ENCODE measurements at places on chromosomes 3 and 15.

GRCh38 chr15:51093839-51094605 is 684 bp downstream of the TNFAIP8L3 start:
- DNase-seq: no peak

DNA sequence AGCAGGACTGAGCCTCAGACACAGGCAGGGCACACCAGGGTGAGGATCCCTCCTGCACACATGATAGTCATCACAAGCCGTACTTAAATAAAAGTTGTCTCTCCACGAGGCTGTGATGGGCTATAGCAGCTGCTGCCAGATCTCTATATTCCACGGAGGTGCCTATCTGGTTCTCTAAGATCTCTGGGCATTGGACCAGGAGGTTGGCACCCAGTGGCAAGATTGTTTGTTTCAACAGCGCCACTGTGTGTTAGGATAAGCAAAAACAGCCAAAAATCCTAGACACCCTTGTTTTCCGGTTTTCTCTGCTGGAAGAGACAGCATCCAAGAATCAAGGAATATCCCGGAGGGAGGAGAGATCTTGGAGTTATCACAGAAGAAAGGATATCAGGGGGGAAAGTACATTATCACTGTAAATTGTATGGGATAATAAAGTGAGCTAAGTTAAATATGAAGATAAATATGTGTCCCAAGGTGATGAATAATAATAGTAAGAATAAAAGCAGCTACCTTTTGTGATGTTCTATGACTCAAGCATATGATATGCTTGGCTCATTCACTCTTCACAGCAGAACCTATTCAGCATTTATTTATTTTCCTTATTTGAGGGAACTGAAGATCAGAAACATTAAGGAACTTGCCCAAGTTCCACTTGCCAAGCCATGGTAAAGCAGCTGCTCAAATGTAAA is 90.6 kb upstream of the AKAP13 start:
- no peak for DNase-seq

DNA sequence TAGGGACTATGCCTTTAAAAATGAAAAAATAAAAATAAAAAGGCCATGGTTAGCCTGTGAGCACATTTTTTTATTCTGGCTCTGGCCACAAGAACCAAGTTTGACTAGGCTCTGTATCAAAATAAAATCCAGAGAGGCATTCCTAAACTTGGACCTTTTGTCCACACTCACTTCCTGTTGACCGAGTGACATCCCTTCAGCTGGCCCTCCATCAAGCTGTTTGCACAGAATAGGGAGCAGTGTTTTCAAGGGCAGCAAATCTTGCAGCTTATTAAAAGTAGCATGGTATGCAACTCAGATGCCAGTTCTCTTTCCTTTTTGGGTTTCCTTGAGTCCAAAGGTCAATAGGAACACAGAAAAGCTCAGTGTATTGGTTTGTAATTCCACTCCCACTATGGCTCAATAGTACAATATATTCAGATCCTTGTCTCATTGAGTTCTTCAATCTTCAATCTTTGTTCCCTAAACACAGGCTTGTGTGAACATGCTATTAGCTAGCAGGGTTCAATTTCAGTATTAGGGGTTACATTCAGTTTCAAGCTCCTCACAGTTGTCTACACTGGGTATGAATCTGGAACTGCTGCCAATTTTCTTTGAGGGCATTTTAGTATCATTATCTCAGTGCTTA is 244.5 kb downstream of the RBMS3 start:
- no peak for DNase-seq

- no peak for DNase-seq
Observed at GRCh38 chr3:74506246-74506645, 108.2 kb downstream of the CNTN3 start.

DNA sequence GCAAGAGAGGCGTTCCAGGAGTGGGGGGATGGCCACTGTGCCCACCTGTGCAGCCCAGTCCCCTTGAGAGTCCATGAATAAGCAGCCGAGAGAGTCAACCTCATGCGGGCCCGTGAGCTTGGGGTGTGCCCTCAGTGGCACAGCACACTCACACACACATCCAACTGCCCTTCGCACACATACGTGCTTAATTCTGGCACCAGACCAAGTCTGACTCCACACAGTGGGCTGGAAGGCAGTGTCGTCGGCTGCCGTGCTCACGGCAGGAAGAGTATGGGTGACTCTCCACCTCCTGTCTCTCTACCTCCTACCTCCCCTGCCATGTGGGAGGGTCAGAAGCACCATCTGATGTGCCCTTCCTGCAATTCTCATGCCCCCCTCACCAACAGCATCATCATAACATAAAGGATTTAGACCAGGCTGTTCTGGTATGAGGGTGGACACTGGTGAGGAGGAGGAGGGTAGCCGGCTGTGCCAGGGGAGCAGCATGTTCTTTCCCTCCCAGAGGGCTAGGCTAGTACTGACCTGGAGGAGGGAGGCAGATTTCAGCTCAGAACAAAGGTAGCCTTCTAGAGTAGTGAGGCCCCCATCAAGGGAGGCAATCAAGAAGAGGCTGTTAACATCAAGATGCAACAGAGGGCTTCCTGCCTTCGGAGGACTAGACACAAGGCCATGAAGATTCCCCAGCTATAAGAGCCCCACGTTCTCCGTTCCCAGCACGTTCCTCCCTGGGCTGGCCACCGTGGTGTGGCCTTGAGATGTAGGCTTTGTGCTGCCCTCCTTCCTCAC is 5.3 kb upstream of the STRA6 start:
- no peak for DNase-seq

GRCh38 chr3:126413693-126414080 is 19.0 kb downstream of the CFAP100 start:
- no peak for DNase-seq

Measured in activated T-cell treated with anti-CD3 and anti-CD28 coated beads for 4 hours (primary cell).